GM13977 (cell line): ENCODE measurements at places on chromosomes 12 and 14.

DNA sequence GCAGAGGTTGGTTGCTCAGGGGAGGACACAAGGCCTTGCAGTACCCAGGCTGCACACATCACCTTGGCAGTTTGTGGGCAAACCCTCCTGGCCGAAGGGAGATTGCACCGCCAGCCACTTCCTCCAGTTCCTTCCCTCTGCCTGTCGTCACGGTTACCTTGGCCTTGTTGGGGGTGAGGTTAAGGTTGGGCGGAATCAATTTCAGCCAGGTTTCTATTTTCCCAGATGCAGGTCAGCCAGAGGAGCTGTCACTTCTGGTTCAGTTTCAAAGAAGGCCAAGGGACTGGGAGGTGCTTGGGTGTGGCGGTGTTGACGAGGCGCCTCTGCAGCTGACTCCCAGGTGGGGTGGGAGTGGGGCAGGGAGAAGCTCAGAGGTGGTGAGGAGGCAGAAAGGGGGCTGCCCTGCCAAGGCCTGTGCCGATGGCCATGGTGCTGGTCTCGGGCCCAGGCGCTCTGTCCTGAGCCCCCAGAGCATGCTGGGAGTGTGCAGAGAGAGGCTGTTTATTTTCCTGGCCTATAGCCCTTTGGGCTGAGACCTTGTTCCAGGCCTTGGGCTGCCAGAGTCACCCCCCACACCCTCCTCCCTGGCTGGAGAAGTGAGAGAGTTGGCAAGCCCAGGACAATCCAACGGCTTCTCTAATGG lies 31.4 kb downstream of the JDP2 start:
- no peak for DNase-seq

- DNase-seq: no peak
Observed at GRCh38 chr12:121273364-121273896, 23.1 kb downstream of the CAMKK2 start.

- no peak for DNase-seq
Observed at GRCh38 chr14:33356181-33356580, 417.5 kb downstream of the NPAS3 start.

DNA sequence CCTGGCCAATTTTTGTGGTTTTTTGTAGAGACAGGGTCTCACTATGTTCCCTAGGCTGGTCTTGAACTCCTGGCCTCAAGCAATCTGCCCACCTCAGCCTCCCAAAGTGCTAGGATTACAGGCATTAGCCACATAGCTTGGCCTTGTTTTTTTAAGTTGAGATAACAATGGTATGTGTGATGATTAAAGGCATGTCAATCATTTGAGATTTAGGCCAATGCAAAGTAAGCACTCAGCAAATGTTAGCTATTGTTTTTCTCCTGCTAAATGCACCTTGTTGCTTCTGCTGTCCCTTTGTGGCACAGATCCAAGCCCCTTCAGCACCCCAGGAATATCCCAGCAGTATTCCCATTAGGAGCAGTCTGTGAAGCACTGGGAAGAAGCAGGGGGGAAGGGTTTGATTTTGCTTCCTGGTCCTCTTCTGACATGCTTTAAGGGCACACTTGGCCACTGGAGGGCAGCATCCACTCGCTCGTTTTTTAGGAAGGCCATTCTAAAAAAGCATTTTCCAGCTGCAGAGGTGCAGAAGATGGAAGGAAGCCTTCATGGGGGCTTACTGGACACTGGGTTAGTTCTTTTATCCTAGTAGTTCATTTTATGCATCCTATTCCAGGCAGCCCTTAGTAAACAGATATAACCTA lies 70.2 kb upstream of the ZFP36L1 start:
- peak; percentile 78 for DNase-seq

- no peak for DNase-seq
Observed at GRCh38 chr14:69427596-69427995, 29.1 kb downstream of the SLC39A9 start.

DNA sequence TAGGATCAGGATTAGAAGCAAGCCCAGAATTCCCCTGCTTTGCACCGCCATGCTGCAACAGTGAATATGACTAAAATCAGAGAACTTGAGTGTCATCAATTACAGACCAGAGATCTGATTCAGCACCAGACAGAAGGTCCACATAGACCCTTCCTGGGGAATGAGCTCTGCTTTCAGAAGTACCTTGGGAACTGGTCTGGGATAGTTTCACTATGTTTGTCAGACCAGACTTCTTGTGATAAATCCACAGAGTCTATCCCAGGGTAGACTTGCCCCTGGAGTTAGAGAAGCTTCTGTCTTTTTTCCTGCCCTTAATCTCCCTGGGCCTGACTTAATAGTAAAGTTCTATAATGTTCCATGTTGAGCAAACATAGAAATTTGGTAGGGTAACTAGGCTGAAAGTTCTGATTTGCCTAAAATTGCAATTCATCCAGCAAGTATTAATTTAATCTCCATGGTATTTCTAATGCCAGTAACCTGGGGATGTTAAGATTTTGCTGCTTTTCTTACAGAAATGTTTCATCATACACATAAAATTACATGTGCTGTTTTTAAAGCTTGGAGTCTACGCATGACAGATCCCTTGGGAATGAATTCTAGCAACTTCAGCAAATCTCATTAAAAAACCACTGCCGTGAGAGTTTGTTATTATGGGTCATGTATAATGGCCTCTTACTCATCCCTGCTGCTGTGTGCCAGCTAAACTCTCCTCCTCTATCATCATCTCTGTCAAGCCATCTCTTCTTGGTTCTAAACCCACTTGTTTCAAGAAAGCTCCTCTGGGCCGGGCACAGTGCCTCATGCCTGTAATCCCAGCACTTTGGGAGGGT lies 61.3 kb upstream of the METAP2 start:
- DNase-seq: no peak
